Stimulated activated CD8-positive, alpha-beta memory T cell treated with anti-CD3 and anti-CD28 coated beads, Interleukin-2, amount 100 ng/mL, for 1 hour (primary cell): ENCODE measurements at places on chromosomes 16 and 17.
A peak's percentile ranks its signal among the peaks of the same experiment; 100 is the strongest.

DNA sequence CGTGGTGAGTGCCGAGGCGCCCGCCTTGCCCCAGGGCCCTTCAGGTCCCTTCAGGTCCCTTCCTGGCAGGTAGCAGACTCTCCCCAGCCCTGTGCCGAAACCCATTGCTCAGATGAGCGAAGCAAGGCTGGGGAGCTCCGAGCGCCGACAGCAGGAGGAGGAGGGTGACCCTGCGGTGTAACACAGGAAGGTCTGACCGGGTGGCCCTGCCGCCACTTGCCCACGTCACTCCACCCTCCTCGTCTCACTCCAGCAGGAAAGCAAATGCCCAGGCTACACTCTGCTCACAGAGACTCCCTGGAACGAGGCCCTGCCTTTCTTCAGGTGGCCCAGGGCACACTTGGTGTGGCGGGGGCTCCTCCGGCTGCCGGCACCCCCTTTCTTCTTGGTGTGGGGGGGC, 57.2 kb downstream of the ACTG1 start:
- no peak for DNase-seq

- DNase-seq, result no peak
Observed at GRCh38 chr16:77336637-77337036, 98.2 kb downstream of the ADAMTS18 start.

DNA sequence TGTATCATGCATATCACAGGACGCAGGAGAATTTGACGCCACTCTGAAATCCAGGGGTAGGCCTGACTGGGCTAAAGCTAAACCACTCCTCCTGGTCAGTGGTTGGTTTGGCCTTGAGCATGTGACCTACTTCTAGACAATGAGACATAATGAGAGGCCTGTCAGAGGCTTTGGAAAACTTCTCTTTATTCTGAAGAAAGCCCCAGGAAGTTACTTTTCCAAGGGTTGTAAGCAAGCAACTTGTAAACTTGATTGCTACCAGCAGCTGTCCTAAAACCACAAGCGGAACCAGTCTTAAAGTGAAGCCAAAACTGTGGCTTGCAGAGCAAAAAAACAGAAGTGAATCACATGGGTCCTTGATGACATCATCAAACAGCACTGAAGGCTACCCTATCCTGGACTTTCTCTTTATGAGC, 138.2 kb upstream of the COX10 start:
- DNase-seq, result no peak

DNA sequence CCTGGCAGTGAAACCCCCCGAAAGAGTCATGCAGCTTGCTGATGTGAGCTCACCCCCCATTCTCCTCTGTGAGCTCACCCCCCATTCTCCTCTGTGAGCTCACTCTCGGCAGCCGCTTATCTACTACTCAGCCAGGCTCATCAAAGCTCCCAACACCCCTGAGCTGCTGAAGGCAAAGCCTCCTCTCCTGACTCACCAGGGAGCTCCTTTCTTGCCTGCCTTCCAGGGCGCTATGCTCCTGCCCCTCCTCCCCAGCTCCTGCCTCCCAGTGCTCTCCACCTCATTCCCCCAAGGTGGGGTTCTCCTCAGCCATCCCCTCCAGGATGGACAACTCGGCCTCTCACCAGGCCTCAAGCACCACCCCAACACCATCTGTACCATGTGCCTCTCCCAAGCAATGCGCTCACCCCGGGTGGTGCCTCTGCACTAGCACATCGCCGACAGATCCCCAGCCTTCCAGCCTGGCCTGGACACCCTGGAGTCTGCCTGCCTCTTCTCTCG, 27.7 kb upstream of the FAAP100 start:
- DNase-seq, result no peak

DNA sequence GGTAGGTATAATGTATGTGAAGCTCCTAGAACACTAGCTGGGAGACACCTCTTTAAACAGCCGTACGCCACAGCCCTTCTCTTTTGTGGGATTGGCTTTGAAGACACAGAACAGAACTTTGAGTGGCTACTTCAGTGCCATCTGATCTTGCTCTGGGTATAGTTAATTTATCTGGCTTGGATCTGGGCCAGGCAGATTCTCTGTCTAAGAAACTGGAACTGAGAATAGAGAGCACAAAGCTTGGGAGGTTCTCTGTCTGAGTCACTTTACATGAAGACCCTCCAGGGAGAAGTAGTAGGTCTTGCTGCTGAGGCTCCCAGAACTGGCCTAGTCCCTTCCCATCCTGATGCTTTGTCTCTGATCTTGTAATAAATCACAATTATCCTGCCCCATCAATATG, 721.0 kb upstream of the KIF2B start:
- DNase-seq, result no peak

DNA sequence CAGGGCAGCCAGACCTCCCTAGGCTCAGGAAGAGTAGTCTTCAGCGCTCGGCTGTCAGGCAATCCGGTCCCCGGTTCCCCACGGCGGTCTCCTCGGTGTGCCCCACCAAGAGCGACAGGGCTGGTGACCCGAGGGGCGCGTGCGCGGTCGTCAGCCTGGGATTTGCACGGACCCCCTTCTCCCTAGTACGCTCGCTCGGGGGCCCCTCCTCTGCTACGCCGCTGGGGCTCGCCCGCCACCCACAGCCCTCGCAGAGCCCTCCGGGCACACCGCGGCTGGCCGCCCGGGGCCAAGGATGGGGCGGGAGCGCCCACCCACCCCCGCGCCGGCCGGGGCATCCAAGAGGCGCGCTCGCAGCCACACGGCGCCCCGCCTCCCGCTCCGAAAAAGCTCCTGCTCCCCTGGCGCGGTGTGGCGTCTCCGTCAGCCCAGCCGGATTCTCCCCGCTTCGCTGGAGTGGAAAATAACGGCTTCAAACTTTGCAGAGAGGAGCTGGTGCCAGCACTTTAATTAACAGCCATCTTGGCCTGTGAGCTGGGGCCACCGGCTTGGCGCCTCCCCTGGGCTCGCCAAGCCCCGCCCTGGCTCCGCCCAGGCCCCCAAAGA, 2.1 kb upstream of the C1QL1 start:
- DNase-seq, result no peak

- no peak for DNase-seq
Observed at GRCh38 chr17:59754552-59754951, 47.1 kb downstream of the VMP1 start.

DNA sequence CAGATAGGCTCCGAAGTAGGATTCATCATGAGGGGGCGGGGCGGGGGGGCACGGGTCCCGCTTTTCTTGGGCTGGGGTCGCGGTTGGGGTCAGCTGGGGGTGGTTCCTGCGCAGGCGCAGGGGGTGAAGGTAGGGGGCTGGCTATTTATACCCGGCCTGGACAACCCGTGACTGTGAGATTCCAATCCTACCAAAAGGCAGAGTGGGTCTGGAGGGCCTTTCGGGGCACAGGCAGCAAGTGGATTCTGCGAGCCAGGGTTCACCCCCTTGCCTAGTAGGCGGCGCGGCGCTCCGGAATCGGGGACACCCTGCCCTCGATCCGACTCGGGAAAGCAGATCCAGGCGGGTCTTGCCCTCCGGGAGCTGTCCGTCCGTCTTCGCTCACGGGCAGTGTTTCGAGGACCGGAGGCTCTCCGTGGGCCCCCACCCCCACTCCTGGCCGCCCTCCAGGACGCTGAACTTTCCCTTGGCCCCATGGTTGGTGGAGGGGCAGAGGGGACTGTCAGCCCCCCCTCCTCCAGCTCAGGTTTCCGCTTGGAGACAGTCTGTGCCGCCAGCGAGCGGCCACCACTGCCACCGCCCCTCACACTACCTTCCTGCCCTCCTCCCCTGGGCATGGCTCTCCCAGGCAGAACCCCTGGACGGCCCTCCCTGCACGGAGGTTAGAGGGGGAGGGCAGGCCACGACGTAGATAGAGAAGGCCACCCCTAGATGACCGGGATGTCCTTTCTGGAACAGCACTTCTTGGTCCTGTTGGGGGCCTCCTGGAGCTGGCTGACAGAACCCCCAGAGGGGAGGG, 634 bp downstream of the SLC2A4 start:
- no peak for DNase-seq

DNA sequence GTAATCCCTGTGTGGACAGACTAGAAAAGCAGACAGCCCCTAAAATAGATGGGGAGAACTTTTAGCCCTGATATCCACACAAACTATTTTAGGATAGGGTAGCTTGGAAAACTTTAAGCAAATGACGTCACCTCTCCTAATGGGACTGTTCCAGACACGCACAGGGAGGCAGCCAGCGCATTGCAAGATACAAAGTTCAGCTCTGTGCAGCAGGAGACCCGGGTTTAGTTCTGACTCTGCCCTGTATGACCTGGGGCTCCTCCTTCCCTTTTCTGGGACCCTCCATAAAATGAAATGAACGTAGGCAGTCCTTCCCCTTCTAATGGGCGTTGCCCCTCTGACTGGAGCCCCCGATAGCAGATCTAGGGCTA, 6.3 kb downstream of the ZNF689 start:
- DNase-seq, result no peak

GRCh38 chr17:50560185-50560824, at the start of gene CACNA1G:
Gene CACNA1G, plus strand, starts transcription at chr17:50560715. Its CDS starts 745 bp downstream, at chr17:50561460.
- peak; percentile 68 for DNase-seq

- no peak for DNase-seq
Observed at GRCh38 chr17:79926142-79926604, 86.9 kb upstream of the CBX4 start.

GRCh38 chr16:65837464-65837863, 529.0 kb upstream of the CDH5 start:
- DNase-seq, result no peak

GRCh38 chr17:27915709-27916108, 22.5 kb upstream of the LYRM9 start:
- DNase-seq, result no peak

- no peak for DNase-seq
Observed at GRCh38 chr17:36600936-36601302, 464 bp upstream of the MRM1 start.

DNA sequence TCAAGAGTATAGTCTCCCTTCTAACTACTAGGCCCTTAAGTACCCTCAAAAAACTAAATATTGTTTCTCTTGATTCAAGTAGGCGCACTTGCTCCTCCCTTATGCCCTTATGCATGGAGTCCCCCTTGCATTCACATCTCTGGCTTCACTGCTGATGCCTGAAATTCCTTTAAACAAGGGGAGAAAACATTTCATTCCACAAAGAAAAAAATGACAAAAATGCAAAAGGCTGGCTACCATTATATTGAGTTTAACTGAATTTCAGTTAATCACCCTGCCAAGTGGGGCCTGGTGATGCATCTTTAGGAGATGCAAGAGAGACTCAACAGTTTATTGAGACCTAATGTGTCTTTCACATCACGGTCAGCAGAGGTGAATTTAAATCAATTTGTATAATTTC, 35.6 kb downstream of the CRLF3 start:
- DNase-seq, result no peak

DNA sequence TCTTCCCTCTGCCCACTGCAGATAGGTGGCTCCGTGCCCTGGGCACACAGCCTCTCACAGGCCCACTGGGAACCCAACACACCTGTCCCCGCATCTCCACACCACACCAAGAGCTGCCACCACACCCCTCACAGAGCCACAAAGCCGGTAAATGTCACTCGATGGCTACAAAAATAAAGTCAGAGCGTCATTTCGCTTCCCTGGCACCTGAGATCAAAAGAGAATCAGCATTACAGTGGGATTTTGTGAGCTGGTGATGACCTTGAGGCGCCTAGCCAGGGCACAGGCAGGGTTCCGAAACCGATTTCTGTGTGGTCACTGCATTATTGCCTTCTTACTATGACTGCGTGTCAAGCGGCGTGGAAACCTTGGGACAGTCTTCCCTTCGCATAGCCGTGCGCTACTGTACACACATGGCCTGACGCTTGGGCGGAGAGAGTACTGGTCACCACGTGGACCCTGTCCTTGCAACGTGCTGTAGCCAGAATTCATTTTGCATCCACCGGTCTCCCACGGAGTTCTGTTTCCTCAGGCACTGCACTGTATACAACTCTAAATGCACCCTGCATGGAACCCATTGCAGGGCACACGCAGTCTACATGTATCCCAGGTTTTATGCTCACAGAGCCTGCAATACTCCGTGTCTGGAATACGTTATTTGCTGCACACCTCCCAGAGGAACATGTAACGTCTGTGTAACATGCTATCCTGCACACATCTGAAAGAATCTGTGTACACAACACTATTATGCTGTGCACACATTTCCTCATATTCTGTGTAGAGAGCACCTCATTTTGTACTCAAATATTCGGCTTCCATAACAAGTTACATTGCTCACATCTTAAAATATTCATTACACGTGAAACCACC, 5.8 kb upstream of the FOXF1 start:
- DNase-seq, result no peak
